ENCODE measurements at places on chromosomes 2 and 18. TPM values are rescaled to one million over a fixed set of nuclear protein-coding genes. Genes with fewer than 3 reads are reported as not detected.

GPR39 gene
- total RNA-seq, result 2.6 TPM

DNA sequence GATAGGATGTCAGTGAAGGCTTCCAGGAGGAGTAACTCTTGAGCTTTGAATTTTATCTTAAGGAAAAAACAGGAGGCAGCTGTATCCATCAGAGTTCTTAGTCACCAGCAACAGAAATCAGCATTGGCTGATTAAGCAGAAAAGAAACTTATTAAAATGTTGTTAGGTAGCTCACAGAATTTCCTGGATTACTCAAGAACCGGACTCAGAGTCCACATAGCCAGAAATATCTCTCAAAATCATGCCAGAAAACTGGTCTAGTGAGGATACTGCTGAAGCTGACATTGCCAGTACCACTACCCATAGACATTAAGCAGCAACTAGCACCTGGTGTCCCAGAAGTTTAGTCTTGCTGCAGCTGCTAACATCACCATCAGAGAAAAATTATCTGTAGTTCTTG lies 10.1 kb upstream of the AFTPH start:
- H3K27me3 ChIP-seq, result peaks cover 12% of the 10 kb centered on the region
- no peak overlapping the region for H3K27ac ChIP-seq
- H3K36me3 ChIP-seq, result no peaks in the 10 kb centered on the region

- H3K27me3 ChIP-seq, result no peaks in the 10 kb centered on the region
- no peak overlapping the region for H3K4me3 ChIP-seq
Measured at GRCh38 chr18:70046796-70047195, 99.1 kb upstream of the CD226 start.

- no peaks in the 10 kb centered on the region for H3K4me1 ChIP-seq
- no peak overlapping the region for H3K4me3 ChIP-seq
- H3K36me3 ChIP-seq, result no peaks in the 10 kb centered on the region
- no peak overlapping the region for H3K27ac ChIP-seq
- ATAC-seq, result no peak
Measured at GRCh38 chr2:8265476-8266226, 416.2 kb upstream of the ID2 start.

SKOR2 gene
- total RNA-seq, result not detected

DNA sequence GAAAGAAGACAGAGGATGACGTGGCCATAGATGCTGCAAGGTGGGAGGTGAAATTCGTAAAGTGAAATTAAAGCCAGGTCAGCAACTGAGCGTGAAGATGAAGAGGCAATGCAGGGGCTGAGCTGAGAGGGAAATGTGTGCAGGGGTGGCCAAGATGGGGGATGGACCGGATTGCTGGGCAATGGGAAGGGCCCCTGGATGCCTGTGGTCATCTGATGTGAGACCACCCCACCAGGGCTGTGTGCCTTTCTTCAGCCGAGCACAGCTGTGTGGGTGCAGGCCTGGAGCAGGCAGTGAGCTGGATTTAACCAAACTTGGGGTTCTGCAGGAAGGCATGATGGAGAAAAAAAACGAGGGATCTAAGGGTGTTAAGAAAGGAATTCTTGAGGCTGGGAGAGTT lies 80.4 kb downstream of the ZCCHC2 start:
- no peaks in the 10 kb centered on the region for H3K4me1 ChIP-seq
- H3K27ac ChIP-seq, result no peak overlapping the region
- H3K27me3 ChIP-seq, result peaks cover 47% of the 10 kb centered on the region
- no peak overlapping the region for H3K4me3 ChIP-seq
- no peaks in the 10 kb centered on the region for H3K36me3 ChIP-seq

Measured in gastroesophageal sphincter (tissue), 4 donors.